ENCODE measurements at places on chromosomes 2 and 18. TPM values are rescaled to one million over a fixed set of nuclear protein-coding genes. Genes with fewer than 3 reads are reported as not detected.

POTEI gene
- total RNA-seq: not detected

SEMA4F gene
- 6.7 TPM for total RNA-seq

TUBB8B gene
- total RNA-seq: not detected

LAMA3 gene
- total RNA-seq: 74.1 TPM

ELOA2 gene
- not detected for total RNA-seq

LIMS4 gene
- 0.87 TPM for total RNA-seq

DNA sequence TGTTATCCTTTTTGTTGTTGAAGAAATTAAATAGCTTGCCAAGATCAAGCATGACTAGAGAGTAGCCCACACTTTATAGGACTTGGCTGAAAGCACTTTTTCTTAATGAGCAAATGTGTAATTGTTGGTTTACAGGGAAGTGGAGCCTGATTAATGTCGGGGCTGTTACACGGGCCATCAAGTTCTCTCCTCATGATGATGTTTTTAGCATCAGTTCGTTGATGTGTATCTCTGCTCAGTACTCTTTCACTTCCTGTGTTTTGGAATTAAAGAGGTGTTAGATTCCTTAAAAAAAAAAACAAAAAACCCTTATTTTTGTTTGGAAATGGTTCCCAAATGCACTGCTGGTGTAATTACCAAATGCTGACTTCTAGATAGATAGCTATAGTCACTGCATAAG lies 114.2 kb downstream of the PTPRM start:
- no peaks in the 10 kb centered on the region for H3K27me3 ChIP-seq
- no peaks in the 10 kb centered on the region for H3K36me3 ChIP-seq
- peaks cover 7% of the 10 kb centered on the region for H3K4me1 ChIP-seq
- no peak for DNase-seq
- no peak overlapping the region for H3K4me3 ChIP-seq

GRCh38 chr2:175404839-175405238 lies 223.3 kb upstream of the ATP5MC3 start:
- no peaks in the 10 kb centered on the region for H3K4me1 ChIP-seq
- no peak overlapping the region for H3K4me3 ChIP-seq
- no peak for DNase-seq
- no peak overlapping the region for H3K27ac ChIP-seq
- no peaks in the 10 kb centered on the region for H3K27me3 ChIP-seq

- DNase-seq: no peak
- no peaks in the 10 kb centered on the region for H3K36me3 ChIP-seq
- no peak overlapping the region for H3K4me3 ChIP-seq
- H3K27me3 ChIP-seq: no peaks in the 10 kb centered on the region
- no peaks in the 10 kb centered on the region for H3K4me1 ChIP-seq
These were observed 25.0 kb downstream of the FAM171B start for GRCh38 chr2:186718903-186719302.

DNA sequence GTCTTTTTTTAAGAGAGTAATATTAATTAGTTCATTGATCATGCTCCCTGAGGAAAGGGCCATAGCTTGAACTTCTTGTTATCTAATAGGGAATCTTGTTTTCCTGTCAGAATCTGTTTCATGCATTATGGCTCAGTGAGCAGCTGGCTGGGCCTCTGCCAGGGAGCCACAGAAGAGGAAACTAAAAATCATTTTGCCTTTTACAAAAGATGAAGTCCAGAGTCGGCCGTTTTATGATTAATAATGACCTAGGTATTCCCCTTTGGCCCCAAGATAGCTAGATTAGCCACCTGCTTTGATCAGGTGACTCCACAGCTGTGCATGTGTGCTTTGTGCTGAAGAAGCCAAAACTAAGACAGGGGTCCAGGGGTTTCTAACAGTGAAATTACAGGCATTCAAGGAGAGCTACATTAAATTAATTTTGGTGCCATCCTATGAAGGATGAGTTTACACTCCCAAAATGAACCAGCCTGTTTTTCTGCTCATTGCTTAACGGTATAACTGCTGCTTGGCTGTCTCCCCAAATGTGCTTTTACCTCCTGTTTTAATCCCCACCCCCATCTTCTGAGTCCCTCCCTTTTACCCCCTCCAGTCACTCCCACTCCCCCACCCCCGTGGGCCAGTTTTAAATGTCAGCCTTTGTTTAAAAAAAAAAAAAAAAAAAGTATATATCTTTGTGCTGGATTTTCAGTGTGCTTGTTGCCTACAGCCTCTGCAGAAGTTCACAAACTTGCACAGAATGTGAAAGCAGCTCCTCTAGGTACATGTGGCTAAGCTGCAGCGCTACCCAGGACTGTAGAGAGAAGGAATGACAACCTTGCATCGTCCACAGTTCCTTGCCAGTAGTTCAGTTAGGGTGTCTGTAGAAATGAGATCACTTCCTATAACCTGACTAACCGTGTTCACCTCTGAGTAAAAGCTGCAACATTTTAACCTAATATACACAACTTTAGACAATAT lies 93.1 kb downstream of the CABLES1 start:
- H3K4me1 ChIP-seq: peaks cover 60% of the 10 kb centered on the region
- no peak overlapping the region for H3K4me3 ChIP-seq
- peak overlapping the region; percentile 91 for H3K27ac ChIP-seq

DNA sequence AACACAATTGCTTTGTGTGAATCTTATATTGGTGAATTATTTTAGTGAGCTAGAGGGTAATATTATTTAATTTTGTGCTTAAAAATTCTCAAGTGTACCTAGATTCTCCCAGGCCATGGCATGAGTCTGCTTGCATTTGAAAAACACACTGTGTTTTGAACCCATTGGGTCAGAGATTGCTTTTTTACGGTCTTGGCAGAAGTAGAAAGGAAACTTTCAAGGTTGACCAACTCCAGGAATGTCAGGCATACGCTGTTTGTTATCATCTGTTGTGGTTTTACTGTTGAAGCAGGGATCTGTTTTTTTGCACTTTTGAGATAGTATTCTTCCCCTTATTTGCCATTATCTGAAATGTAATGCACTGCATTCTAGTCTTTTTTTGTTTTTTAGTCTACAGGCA lies 377.4 kb downstream of the RPRM start:
- no peak overlapping the region for H3K27ac ChIP-seq
- DNase-seq: no peak
- no peaks in the 10 kb centered on the region for H3K27me3 ChIP-seq
- H3K4me3 ChIP-seq: no peak overlapping the region
- no peaks in the 10 kb centered on the region for H3K4me1 ChIP-seq

GRCh38 chr2:99569386-99569785 lies 79.6 kb upstream of the REV1 start:
- H3K4me3 ChIP-seq: no peak overlapping the region
- H3K36me3 ChIP-seq: no peaks in the 10 kb centered on the region
- no peak overlapping the region for H3K27ac ChIP-seq
- no peaks in the 10 kb centered on the region for H3K4me1 ChIP-seq
- no peaks in the 10 kb centered on the region for H3K27me3 ChIP-seq

GRCh38 chr2:238263204-238264071 lies 23.6 kb upstream of the HES6 start:
- no peaks in the 10 kb centered on the region for H3K27me3 ChIP-seq
- DNase-seq: peak; percentile 94
- H3K36me3 ChIP-seq: peaks cover 86% of the 10 kb centered on the region
- H3K4me3 ChIP-seq: no peak overlapping the region

- H3K27ac ChIP-seq: no peak overlapping the region
These were observed 44.9 kb downstream of the SOCS6 start for GRCh38 chr18:70333757-70334156.

DNA sequence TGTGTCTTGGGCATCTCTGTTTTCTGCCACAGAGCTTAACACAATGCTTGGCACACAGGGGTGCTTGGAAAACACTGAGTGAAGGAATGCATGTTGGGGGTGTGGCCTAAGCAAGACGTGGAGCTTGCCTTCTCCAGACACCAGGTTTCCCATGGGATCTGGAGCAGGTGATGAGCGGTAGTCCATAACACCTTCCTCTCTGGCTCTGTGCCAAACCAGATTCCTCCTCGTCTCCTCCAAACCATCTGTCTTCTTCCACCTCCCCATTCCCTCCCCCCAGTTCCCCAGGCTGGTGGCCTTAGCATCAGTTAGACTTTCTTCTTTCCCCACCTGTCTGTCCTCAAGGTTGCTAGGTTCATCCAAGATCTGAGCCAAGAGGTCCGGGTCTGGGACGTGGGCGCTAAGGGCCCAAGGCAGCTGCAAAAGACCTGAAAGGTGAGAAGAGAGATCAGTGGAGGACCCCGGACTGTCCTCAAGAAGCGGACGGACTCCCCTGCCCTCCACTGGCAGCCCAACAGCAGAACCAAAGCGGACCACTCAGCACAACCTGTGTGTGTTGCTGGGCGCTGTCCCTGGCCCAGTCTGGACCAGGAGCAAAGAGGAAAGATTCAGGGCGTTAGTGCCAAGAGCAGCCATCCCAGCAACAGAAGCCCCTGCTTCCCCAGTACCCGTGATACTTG lies 1.2 kb upstream of the ITM2C start:
- DNase-seq: no peak
- H3K36me3 ChIP-seq: no peaks in the 10 kb centered on the region
- H3K4me1 ChIP-seq: peaks cover 16% of the 10 kb centered on the region
- H3K27me3 ChIP-seq: no peaks in the 10 kb centered on the region

Data from tibial nerve (tissue), 4 donors.